ENCODE measurements at places on chromosomes 13 and 19. TPM values are rescaled to one million over a fixed set of nuclear protein-coding genes. Genes with fewer than 3 reads are reported as not detected.

SPRED3 gene
- total RNA-seq: 0.49 TPM

- peaks cover 38% of the 10 kb centered on the region for H3K4me1 ChIP-seq
- no peaks in the 10 kb centered on the region for H3K27me3 ChIP-seq
- H3K4me3 ChIP-seq: no peak overlapping the region
- peak overlapping the region; percentile 36 for H3K27ac ChIP-seq
- no peak for DNase-seq
Measured at GRCh38 chr19:34309368-34310138, 55.2 kb downstream of the GARRE1 start.

GRCh38 chr19:41707871-41708371 is 505 bp upstream of the CEACAM5 start:
- H3K27me3 ChIP-seq: no peaks in the 10 kb centered on the region
- DNase-seq: peak; percentile 64
- no peak overlapping the region for H3K4me3 ChIP-seq
- no peak overlapping the region for H3K27ac ChIP-seq

GRCh38 chr13:51684076-51684475 is 99.8 kb downstream of the WDFY2 start:
- DNase-seq: no peak
- H3K4me1 ChIP-seq: peaks cover 11% of the 10 kb centered on the region
- H3K36me3 ChIP-seq: no peaks in the 10 kb centered on the region

Data from vagina (tissue), 2 donors.